ENCODE measurements at places on chromosomes 16 and 17.

DNA sequence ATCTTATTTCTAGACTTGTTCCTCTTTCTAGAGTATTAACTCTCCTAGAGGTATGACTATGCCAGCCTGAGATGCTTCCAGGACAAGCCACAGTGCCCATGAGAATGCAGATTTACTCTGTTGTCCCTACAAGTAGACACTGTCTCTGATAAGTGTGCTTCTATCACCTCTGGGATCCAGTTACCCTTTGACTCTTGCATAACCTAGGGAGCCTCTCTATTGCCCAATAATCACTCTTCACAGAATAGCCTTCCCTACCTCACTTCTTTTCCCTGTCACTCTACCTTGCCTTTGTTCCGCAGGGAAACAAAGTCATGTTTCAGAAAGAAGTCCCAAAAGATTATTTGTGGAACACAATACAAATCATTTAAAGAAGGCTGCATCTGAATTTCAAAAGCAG is 1.6 kb upstream of the KRT34 start:
- DNase-seq: no peak

GRCh38 chr16:54212893-54213292 is 73.7 kb downstream of the IRX3 start:
- DNase-seq: no peak

DNA sequence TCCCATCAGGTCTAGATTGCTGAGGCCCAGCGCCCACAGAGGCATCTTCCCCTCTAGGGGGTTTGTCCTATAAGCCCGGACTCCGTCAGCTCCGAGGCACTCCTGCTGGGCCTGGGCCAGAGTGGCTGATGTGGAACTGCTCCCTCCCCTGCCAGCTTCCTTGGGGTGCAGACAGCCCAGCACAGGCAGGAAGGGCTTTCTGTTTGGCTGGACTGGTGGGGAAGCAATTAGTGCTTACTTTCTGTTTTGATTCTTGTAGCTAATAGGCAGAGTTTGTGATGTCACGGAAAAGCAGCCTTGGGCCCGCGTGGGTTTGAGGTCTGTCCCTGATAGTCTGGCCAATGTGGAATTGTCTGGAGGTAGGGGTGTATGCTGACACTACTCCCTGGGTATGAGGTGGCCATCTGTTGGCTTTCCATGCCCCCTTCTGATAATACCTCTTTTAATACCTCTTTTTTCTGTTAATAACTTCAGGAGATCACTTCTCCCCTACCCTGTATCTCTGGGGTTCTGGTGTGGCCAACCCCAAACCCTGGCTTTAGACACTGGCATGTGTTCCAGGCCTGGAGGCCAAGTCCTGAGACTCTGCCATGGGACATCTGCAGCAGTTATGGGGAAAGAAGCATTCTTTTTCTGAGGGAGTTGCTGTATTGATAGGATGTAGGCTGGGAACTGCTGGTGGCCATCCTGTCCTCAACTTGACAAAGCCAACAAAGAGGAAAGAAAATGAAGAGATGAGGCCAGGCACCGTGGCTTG is 190.9 kb downstream of the RAB11FIP4 start:
- no peak for DNase-seq

DNA sequence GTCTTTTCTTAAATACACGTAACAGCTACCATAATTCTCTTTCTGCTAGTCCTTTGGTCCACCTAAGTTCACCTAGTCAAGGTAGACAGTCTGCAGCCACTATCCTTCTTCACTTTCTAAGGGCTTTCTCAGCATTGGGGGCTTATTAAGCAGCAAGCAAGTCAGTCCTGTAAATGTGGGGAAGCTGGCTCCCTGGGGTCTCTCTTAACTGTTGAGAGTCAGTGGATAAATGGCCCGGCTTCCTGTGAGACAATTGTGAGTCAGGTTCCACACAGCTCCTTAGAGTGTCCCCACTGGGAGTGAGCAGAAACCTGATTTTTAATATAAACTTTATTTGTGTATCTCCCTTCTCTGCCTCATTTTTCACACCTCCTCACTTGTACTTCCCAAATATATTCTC is 132.1 kb downstream of the CDH13 start:
- DNase-seq: no peak

GRCh38 chr17:80855948-80856862 is 135.4 kb upstream of the CHMP6 start:
- DNase-seq: peak; percentile 68

DNA sequence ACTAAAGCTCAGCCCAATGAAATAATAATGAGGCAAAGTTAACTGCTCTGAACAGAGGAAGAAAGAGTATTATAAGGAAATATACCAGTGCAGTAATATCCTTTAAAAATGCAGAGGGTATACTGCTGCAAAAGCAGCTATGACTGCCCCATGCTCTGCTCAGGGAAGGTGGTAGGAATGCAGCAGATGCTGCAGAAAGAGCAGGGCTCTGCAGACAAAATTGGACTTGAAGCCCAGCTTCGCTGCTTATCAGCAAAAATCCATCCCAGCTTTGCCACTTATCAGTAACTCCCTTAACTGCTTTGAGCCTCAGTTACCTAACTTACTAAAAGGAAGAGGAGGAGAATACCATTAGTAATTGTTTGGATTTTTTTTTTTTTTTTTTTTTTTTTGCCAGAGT is 533.8 kb upstream of the CDH5 start:
- no peak for DNase-seq

- no peak for DNase-seq
Observed at GRCh38 chr17:62219221-62219899, 154.3 kb upstream of the MED13 start.

DNA sequence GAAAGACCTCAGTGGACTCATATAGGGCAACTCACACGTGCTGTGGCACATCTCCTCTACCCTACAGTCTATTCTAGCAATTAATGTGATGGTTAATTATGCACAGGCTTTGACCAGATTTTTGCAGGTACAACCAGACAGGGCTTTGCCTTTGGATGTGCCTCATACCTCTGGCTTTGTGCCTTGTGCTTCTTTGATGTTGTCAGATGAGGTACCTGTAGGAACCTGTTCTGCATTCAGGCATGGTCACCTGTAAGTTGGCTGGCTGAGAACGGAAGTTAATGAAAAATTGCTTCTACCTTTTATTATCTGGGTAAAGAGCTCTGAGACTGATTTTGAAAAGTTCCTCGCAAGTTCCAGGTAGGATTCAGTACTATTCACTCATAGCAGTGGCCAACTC is 462.9 kb upstream of the ZFHX3 start:
- no peak for DNase-seq

- peak; percentile 32 for DNase-seq
Observed at GRCh38 chr17:45172541-45173286, 11.0 kb downstream of the HEXIM2 start.

DNA sequence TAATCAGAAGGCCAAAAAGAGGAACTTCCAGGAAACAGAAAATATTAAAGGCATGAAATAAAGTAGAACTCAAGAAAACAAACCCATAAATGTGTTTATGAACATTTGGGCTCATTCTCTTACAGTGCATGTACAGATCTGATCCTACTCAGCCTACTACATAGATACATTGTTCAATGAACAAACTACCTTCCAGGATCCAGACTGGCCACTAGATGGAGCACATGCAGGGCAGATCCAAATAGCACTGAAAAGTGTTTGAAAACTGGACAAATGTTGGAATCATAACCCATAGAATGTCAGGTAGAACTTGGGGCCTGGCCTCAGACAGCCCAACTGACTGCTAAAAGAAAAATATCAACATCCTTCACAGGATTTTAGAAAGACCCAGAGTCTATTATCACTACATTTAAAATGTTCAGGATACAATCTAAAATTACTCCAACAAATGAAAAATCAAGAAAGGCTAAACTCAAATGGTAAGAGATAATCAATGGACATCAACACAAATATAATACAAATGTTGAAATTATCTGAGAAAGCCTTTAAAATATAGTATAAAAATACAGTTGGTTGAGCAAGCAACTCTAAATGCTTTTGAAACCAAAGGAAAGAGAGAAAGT is 122.4 kb upstream of the NUDT7 start:
- peak; percentile 49 for DNase-seq

DNA sequence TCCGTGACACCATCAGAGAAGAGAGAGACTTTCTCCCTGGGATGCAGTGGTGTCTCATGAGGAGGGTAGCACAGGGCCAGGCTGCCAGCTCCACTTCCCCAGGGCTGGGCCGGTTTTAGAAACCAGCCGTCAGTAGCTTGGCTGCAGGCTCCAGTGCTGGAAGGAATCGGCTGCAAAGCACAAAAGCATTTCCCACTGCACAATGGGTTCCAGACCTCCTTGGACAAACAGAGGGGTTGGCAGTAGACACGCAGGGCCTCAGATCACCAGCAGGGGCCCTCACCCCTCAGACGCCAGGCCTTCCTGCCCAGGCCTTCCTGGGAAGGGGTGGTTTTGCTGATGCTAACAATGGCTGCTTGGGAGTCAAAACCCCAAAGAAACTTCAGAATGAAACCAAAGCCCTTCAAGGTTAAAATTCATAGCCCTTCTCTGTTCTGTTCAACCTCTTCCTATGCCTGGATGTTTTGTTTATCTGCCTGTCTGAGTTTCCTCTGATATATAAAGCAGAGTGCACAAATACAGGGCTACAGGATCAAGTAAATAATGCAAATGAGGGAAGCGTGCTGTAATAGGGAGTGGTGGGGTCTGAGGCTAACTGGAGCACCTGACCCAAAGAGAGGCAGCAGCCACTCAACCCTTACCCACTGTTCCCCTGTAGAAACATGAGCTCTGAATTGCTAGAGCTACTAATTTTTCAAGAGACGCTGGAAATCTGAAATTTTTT is 26.2 kb downstream of the TEKT5 start:
- DNase-seq: peak; percentile 14

GRCh38 chr17:66032082-66032712 is 159.7 kb downstream of the CEP112 start:
- DNase-seq: no peak

DNA sequence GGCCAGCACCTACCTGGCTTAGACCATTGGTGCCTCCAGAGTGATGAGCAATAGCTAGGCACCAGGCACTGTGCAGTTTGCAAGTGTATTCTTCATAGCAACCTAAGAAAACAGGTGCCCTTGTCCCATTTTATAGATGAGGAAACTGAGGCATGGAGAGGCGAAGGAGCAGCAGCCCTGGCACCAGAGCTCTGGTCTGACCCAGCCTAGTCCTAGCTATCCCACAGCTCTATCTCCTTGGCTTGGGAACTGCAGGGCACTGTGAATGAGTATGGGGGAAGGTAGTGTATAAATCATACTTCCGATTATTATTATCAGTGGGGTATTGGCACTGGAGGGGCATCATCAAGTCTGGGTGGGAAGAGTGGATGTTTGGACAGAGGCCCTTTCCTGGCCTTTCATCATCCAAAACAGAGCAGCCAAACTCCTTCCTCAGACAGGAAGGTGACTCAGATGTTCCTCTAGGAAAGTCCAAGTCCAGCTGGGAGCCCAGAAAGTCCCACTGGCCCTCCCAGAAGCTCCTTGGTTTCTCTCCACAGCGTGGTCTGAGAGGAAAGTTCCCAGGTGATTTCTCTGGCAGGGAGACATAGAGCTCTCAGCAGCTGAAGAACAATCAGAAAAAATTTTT is 32.0 kb upstream of the PLLP start:
- peak; percentile 53 for DNase-seq

- DNase-seq: no peak
Observed at GRCh38 chr16:54110016-54110981, 176.3 kb downstream of the IRX3 start.

- DNase-seq: peak; percentile 23
Observed at GRCh38 chr17:37642681-37643080, 565 bp downstream of the DDX52 start.

GRCh38 chr17:1785930-1786329 is 24.1 kb downstream of the SERPINF1 start:
- no peak for DNase-seq

DNA sequence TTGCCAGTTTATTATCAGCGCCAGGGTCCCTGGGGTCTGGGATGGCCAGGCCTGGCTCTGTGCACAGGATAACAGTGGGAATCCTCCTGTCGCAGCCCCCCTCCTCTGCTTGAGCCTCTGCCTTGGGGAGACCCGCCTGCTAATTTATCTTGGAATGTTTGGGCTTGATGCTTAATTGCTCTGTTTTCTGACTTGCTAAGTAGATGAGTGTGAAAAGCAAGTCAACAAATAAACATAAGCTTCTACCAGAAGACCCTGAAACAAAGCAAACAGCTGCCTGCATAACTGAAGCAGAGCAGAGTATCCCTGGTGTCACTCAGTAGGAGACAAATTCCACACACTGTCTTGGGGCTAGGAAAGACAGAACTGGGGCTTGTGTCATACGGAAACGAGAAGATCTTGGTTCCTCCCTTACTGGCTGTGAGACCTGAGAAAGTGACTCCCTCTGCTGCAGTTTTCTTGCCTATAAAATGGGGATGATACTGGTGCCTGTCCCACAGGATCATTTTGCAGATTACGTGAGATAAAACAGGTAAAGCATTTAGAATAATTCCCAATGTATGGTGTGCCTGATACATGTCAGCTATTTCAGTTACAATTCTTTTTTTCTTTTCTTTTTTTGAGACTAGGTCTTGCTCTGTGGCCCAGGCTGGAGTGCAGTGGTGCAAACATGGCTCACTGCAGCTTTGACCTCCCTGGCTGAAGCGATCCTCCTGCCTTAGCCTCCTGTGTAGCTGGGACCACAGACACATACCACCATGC is 44.8 kb upstream of the IRX3 start:
- no peak for DNase-seq

DNA sequence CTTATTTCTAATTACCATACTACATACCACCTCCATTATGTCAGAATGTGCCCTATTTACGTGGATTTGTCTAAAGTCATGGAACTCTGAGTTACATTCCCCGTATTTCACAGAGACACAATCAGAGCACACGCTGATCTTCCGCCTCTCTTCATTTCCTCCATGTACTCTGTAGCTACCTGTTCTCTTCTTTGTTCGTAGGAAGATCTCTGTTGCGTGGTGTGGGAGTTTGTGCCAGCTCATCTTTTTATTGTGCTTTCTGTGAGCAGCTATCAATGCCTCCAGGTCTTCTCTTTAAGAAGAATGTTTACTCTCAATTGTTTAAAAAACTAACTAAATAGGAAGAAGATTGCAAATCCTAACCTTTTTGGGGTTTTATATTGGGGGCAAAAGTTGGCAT is 26.9 kb downstream of the NLRC5 start:
- DNase-seq: no peak

- no peak for DNase-seq
Observed at GRCh38 chr16:57469917-57470470, 7.5 kb downstream of the POLR2C start.

GRCh38 chr16:67926181-67926750 is 5.4 kb downstream of the CTRL start:
- no peak for DNase-seq

GRCh38 chr17:39538866-39539265 is 68.9 kb downstream of the NEUROD2 start:
- no peak for DNase-seq

DNA sequence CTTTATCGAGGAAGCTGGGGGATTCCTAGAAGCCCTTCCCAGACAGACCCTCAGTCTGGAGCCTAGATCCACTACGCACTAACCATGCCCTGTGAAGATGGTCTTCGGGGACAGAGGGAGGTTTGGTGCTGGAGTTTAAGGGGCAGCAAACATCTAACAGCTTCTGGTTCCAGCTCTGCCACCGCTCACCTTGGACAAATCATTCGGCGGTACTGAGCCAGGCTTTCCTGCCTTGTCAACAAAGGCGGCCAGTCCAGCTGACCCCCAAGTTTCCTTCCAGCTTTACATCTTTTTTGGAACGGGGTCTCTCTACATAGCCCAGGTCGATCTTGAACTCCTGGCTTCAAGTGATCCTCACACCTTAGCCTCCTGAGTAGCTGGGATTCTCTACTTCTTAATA is 369 bp upstream of the GJD3 start:
- no peak for DNase-seq

- no peak for DNase-seq
Observed at GRCh38 chr16:17404941-17405689, 65.6 kb downstream of the XYLT1 start.

- no peak for DNase-seq
Observed at GRCh38 chr16:88888461-88889387, 22.3 kb upstream of the PABPN1L start.

All from LoVo (cell line).